ENCODE measurements at places on chromosomes 3 and 15.

GRCh38 chr15:80061582-80061981, 2.1 kb downstream of the ZFAND6 start:
- no peak for DNase-seq

- no peak for DNase-seq
These were observed 373.5 kb downstream of the SHQ1 start for GRCh38 chr3:72474775-72475174.

DNA sequence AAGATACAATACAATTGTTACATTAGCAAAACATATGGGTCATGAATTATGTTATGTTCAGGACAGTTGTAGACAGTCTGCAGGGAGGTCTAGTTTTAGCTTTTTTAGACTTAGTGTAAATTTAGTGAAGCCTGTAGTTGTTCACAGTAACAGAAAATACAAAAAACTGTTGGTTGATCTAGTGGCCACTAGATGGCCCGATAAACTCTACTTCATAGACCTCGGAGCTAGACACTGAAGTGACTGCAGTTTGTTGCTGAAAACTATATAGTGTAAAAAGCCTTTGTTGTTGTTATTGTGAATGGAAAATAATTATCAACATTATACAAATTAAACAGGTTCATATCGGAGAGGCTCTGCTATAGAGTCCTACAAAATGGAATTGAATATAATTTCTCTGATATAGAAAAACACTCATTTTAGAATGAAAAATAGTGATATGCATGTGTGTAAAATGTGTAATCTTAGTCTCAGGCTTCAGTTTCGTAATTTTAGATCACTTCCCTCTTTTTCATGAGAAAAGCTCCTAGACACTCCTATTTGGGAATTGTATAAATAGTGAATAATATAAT, 18.3 kb downstream of the MAGEL2 start:
- no peak for DNase-seq

DNA sequence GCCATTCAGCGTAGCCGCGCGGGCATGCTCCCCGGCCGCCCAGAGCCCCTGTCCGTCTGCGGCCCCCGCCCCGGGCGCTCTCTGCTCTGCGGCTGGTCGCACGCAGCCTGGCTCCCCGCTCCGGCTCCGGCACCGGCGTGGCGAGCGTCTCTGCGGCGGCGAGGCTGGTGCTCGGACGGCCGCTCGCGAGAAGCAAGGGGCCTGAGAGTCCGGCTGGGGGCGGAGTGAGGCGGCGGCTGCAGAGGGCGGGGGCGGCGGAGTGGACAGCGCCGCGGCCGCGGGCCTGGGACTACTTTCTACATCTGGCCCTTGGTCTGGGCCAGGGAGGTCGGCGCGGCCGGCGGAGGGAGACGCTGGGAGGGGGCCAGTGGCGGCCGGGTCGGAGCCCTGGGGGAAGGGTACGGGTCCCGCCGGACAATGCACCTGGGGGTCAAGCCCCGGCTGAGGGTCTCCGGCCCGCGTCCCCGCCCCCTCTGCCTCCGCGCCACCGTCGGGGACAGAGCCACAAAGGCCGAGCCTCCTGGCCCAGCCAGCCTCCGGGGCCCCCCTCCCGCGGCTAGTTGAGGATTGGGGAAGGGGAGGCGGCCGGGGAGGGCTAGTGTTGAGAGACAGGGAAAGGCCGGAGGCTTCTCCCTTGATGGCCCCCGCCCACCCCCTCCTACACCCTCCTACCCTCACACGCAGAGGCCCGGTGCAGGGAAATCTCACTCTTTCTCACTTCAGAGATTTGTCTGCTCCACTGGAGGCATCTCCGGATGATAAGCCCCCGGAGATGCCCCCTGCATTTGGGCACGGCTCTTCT, at the start of gene PRTG:
Gene PRTG, minus strand, starts transcription at position 226 of the 802 bp plus-strand sequence. Its CDS starts 221 bp downstream, at position 5.
- peak; percentile 28 for DNase-seq

DNA sequence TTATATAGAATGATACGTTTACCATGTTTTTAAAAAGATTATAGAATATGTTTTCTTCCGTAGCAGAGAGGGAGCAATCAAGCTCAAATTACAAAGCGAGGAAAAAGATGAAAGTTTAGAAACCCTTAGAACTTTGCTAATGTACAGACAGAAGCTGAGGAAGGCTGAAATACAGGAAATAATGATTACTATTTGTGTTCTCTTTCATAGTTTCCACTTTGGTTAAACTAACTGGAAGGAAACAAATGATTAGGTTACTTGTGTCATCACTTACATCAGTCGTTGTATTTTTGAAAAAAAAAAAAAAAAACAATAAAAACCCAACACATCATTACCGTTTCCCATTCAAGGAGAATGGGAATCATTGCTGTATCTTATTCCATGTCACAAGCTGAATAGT, 337.8 kb upstream of the CBLB start:
- DNase-seq: no peak

DNA sequence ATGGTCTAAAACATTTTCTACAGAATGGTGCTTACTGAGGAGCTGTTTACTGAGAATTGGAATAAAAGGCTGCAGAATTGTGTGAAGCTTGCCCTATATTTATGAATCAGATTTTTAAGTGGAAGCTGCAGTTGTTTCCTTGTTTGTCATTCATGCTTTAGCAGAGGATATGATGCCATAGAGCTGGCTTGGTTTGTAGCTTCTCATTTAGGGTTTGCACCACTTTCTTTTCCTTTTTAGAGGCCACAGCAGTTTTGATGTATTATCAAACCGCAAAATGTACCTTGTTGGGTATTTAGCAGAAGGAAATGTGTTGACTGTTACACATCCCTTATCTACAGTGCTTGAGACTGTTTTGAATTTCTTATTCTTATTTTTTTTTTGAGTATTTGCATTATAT, 66.2 kb downstream of the RASA2 start:
- DNase-seq: no peak

DNA sequence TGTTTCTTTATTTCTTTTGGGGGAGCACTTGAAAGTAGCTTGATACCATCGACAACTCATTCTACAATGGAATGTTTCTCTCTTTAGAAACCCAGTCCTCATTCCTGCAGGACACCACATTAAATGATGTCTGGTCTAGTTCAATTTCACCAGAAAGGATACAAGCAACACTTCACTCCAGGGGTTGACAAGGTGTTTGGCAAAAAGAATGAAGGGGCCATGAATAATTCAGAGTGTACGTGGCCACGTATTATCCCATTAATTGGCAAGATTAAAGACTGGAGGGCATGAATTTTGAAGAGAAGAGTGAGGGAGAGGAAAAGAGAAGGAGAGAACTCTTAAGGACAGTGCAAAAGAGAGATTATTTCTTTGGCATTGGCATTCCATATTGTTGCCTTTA, 705 bp downstream of the TMPRSS7 start:
- DNase-seq: no peak

DNA sequence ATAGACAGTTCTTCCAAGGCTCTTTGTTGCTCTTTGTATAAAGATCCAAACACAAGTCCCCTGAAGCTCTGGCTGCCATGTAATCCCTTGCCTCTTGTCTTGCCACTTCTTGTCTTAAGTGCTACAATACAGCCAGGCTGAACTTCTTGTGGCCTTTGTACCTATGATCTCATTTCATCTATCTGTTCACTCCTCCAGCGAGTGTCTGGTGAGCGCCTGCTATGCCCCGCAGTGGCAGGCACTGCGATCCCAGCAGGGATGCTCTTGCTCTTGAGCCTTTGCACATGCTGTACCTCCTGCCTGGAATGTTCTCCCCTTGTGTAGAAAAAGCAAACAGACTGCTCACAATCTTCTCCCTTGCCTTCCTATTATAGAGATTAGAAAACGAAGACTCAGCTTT, 81.9 kb upstream of the ADPGK start:
- no peak for DNase-seq

DNA sequence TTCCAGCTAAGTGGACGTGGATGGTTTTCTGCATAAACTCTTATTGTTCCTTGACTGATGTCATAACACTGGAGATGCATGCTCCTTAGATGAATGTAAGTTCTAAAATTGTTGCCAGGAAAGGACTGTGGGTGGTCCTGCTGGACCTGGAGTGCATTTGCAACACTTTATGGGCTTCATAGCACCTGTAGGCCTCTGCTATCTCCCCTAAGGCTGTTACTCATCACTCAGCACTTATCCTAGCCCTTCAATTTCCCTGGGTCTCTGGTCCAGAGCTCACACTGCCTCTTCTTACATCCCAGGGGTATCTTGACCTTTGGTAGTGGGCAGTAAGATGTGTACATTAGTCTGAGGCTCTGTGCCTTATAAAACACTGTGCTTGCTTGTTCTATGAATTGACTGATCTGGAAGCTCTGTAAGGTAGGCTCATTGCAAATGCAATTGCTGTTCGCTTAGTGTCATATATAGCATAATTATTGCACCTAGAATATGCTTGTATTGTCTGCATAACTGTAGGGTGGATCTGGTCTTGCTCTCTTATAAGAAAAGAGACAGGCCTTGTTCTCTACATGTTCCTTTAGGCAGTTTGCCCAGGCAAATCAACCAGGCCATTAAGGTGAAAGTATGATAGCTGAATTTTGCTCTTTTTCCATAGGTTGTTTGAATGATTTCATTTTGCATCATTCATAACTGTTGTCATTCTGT, 35.8 kb downstream of the SLCO3A1 start:
- DNase-seq: no peak

GRCh38 chr3:19559724-19560442, 374.1 kb downstream of the EFHB start:
- no peak for DNase-seq

GRCh38 chr3:102580760-102581159, 145.9 kb downstream of the ZPLD1 start:
- no peak for DNase-seq

- DNase-seq: no peak
These were observed 29.5 kb downstream of the EHD4 start for GRCh38 chr15:41942886-41943285.

DNA sequence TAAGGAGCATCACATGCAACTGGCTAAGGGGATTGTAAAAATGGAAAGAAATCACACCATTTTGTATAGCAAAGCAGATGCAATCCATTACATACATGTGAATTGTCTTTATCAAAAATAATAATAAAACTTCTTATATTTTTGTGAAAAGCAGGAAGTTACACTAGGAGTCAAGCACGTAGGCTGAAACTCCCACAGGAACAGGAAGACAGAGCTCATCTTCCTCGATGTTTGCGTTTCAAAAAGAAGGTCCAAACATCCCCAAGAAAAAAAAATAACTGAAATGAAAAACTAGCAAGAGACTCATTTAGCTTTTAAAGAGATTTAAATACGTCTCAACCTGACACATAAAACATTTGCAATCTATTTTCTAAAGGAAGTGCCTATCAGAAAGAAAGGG, 106.6 kb downstream of the TGFBR2 start:
- DNase-seq: no peak

DNA sequence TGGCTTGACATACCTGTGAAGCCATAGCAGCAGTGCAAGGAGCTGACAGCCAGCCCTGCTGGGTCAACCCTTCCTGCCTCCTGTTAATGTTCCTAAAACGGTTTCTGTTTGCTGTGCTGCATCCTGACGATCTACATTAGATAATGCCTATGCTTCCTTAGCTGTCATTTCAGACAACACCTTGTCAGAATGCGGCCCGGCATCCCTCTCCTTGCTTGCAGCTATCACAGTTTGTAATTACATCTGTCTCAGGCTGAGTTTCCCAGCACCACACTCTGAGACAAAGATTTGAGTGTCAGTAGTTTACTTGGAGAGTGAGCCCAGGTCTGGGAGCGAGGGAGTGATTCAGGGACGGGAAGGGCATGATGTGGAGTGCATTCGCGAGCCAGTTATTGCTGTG, 9.0 kb downstream of the TRH start:
- no peak for DNase-seq

- no peak for DNase-seq
These were observed 493.9 kb downstream of the NLGN1 start for GRCh38 chr3:173891272-173892100.

DNA sequence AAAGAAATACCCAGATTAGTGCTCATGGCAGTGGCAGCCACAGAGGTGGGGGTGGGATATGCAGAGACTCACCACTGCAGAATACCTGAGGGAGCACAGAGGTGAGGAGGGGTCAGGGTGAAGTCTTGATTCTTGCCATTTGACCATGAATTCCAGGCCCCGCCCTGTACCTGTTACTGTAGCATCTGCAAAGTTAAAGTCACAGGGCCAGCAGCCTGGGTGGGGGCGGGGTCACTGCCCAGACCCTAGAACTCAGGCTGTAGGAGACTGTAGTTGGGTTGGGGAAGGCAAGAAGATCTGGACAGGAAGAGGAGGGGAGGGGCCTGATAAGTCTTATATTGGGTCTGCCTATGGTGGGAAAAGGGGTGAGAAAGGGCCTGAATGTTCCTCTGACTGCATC, 14.5 kb downstream of the CCDC71 start:
- DNase-seq: no peak

- no peak for DNase-seq
These were observed 14.4 kb downstream of the CHST13 start for GRCh38 chr3:126538316-126538715.

- no peak for DNase-seq
These were observed 52.2 kb upstream of the ACTL6A start for GRCh38 chr3:179510496-179510895.

- no peak for DNase-seq
These were observed 80.5 kb downstream of the USF3 start for GRCh38 chr3:113615976-113616375.

DNA sequence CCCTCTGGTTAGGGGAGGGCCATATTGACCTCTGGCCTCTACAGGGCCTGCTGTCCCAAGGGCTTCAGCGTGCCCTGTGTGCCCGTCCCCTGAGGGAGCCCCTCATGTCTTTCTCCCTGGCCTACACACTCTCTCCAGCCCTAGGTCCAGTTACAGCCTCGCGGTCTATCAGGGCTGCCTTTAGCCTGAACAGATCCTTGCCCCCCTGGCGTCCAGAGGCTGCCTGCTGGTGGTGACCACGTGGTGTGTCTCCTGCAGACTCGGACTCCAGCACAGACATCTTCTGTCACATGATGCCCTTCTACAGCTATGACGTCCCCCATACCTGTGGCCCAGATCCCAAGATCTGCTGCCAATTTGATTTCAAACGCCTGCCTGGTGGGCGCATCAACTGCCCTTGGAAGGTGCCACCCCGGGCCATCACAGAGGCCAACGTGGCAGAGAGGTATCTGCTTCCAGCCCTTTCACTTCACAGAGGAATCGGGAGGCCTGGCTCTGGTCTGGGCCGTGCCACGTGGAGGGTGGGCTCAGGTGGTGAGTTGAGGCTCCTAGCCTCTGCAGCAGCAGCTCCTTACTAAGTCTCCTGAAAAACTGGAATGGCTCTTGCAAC, 4.1 kb downstream of the MAN2A2 start:
- no peak for DNase-seq

GRCh38 chr3:62027796-62028195, 345.6 kb downstream of the FEZF2 start:
- DNase-seq: no peak

GRCh38 chr15:27119695-27120266, 148.8 kb downstream of the GABRG3 start:
- DNase-seq: no peak

- no peak for DNase-seq
These were observed 32.1 kb downstream of the SLC22A14 start for GRCh38 chr3:38314112-38314763.

DNA sequence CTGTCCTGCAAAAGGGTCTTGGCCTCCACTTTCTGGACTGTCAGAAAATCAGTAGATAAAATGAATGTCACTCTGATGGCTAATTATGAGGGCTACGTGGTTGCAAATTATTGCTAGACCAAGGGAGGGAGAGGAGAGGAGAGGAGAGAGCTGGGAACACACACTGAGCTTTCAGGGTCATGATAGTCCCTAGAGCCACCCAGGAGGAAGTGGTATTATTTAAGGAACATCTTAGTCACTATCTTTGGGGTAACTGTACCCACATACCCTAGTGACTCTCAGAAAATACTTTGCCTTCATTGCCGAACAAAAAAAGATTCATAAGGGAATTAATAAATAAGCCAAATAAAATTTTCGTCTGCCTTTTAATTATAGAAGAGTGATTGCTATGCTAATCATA, 642.3 kb upstream of the CFAP20DC start:
- DNase-seq: no peak

- DNase-seq: no peak
These were observed 16.9 kb downstream of the NR2F2 start for GRCh38 chr15:96347181-96348111.
